ENCODE measurements at places on chromosomes 3 and 15. TPM values are rescaled to one million over a fixed set of nuclear protein-coding genes. Genes with fewer than 3 reads are reported as not detected.

Gene SLC9C1
- 0.11 TPM for polyA plus RNA-seq

Gene GOLGA8T
- polyA plus RNA-seq = 0.07 TPM

Gene VGLL3
- 2.1 TPM for polyA plus RNA-seq

Gene NGRN
- polyA plus RNA-seq = 55.4 TPM

Gene LYZL4
- 0.46 TPM for polyA plus RNA-seq

Gene NR2E3
- polyA plus RNA-seq = 0.05 TPM

Gene TRNT1
- polyA plus RNA-seq = 21.1 TPM

Gene DUOX1
- polyA plus RNA-seq = 4.3 TPM

Gene TMEM207
- not detected for polyA plus RNA-seq

GRCh38 chr15:60717008-60717407, 238.1 kb upstream of the ICE2 start:
- no peaks in the 10 kb centered on the region for H3K36me3 ChIP-seq
- no peak overlapping the region for H3K4me3 ChIP-seq
- H3K27me3 ChIP-seq = no peaks in the 10 kb centered on the region
- no peak overlapping the region for H3K27ac ChIP-seq

DNA sequence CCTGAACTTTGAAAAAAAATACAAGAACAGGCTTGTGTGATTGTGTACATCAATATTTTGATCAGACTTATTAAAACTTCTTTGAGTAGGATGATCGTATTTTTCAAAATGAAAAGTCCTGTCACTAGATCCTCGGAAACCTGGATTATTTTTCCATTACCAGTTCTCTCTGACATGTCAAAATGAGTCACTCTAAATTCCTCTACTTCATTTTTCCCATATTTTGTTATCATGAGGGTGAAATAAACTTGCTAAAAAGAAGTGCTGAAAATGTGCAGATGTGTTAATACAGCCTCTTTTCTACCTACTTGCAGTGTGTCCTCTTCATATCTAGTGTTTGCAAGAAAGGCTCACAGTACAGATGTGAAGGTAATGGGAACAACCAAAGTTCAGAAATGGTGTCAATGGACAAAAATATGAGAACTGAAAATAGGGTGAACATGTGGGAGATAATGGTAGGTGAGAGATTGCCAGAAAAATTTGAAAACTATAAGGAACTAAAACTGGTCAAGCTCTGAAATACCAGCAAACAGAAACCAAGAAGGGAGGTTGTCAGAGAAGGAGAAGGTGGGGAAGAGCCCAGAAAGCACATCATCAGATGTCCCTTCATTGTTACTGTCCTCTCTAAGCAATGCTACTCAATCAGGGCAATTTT, 108.2 kb downstream of the EOMES start:
- H3K4me3 ChIP-seq = no peak overlapping the region
- no peak for DNase-seq
- H3K36me3 ChIP-seq = no peaks in the 10 kb centered on the region
- H3K27ac ChIP-seq = no peak overlapping the region
- H3K4me1 ChIP-seq = no peaks in the 10 kb centered on the region

DNA sequence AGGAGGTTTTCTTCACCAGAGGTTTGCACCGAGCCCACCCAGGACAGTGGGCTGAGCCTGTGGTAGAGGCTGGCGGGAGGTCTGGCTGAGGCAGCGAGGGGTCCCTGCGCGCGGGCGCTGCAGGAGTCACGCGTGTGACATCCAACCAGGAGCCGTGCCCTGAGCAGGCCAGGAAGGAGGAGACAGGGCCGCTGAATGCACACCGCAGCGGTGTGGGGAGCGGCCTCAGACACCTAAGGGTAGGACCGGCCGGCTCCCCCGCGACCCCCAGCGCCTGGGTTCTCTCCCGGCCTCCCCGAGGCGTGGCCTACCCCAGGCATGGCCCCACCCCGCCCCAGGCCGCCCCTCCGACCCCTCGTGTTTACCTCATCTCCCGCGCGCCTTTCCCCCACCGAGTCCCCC, 412 bp downstream of the SLC41A3 start:
- no peaks in the 10 kb centered on the region for H3K36me3 ChIP-seq
- H3K27ac ChIP-seq = peak overlapping the region; percentile 92
- peak overlapping the region; percentile 53 for H3K4me3 ChIP-seq
- peak; percentile 57 for DNase-seq
- H3K4me1 ChIP-seq = peaks cover 11% of the 10 kb centered on the region

DNA sequence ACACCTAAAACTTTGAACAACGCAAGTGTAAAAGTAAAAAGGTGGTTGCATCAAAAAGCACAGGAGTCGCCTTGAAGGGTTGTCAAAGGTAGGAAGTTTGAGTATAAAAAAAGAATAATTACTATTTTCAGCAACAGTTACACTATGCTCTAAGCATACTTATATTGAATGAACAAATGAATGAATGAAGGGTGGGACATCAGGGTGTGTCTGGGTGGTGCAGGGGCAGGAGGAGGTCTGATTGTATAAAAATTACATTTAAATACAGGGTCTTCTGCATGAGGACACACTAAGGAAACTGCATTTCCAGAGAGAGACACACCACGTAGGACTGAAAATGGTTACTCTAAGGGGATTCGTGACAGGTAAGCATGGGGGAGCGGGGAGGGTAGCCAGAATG, at the start of gene ARGFX:
Gene ARGFX (plus strand): TSS at position 301 of the 400 bp plus-strand sequence. CDS start 2,765 bp downstream, outside the sequence.
- H3K27me3 ChIP-seq = no peaks in the 10 kb centered on the region
- no peak within 1 kb of the TSS for H3K4me3 ChIP-seq
- H3K27ac ChIP-seq = no peak within 1 kb of the TSS
- no peaks in the 10 kb centered on the region for H3K4me1 ChIP-seq
- no peak for DNase-seq

DNA sequence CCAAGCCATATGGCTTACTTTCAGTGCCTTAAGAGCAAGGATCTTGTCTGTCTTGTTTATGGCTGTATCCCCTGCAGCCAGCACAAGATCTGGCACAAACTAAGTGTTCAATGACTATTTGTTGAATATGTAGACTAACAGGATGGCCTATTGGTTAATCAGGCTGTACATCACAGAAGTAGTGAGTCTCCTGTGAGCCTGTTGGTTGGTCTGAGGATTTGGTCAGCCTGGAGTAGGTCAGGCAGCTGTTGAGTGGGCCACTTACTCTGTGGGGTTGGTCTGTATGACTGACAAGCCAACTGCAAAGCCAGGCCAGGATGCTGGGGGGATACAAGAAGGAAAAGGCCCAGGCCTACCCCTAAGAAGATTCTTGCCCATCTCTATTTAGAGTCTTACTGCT, 33.4 kb upstream of the CILP start:
- DNase-seq = no peak
- no peak overlapping the region for H3K4me3 ChIP-seq
- no peaks in the 10 kb centered on the region for H3K27me3 ChIP-seq
- no peaks in the 10 kb centered on the region for H3K4me1 ChIP-seq

- H3K27ac ChIP-seq = no peak overlapping the region
- no peaks in the 10 kb centered on the region for H3K27me3 ChIP-seq
- peaks cover 13% of the 10 kb centered on the region for H3K4me1 ChIP-seq
- DNase-seq = no peak
- H3K4me3 ChIP-seq = no peak overlapping the region
- no peaks in the 10 kb centered on the region for H3K36me3 ChIP-seq
Measured at GRCh38 chr3:10366651-10367101, 45.8 kb upstream of the SEC13 start.

DNA sequence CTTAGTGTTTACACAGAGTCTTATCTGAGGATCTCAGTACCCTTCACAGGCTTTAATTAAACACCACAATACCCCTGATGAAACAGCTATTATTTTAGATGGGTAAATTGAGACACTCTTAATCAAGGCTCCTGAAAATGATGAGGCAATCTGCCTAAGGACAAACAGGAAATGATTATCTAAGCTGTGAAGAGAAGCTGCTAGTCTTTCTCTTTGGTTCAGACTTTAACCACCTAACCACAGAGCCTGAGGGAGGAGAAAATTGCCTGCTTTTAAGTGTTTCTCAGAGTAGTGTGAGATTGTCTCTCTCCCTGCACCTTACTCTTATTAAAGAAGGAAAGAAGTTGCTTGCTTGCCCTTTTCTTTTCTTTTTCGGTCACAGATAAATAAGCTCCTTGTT, 364.3 kb upstream of the ADAMTS9 start:
- no peaks in the 10 kb centered on the region for H3K36me3 ChIP-seq
- no peaks in the 10 kb centered on the region for H3K27me3 ChIP-seq
- no peaks in the 10 kb centered on the region for H3K4me1 ChIP-seq

GRCh38 chr3:46276497-46277099, 34.3 kb downstream of the CCR3 start:
- DNase-seq = peak; percentile 53
- no peaks in the 10 kb centered on the region for H3K36me3 ChIP-seq
- no peak overlapping the region for H3K27ac ChIP-seq
- H3K4me3 ChIP-seq = no peak overlapping the region
- H3K4me1 ChIP-seq = peaks cover 12% of the 10 kb centered on the region

DNA sequence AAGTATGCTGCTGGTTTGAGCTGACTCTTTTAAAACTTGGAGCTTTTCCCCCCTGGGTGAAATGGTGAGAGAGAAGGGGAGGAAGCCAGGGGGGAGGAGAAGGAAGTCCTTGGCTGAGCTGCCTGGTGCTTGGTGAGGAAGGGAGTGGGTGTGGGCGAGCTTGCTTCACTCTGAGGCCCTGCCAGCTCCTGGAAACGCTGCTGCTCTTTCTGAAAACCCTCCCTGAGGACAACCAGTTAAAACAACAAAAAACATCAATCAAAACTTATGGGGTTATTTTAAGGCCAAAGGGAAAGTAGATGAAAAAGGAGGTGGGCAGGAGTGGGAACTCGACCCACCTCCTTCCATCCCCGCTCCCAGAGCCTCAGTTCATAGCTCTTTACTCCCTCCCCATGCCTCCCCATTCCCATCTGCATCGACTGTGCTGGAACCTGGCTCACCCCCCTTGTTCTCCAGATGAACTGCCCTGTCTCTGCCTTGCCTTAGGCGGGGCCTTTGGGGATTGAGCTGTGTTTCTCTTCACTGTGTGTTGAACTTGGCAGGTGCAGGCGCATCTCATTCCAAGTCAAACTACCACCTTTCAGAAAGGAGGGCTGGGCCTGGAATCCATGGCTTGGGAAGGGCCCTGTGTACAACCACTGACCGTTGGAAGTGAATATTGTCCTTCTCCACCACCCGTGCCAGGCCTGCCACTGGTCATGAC, 166.1 kb downstream of the ZNF621 start:
- no peak for DNase-seq
- H3K27ac ChIP-seq = no peak overlapping the region
- H3K36me3 ChIP-seq = no peaks in the 10 kb centered on the region
- no peaks in the 10 kb centered on the region for H3K27me3 ChIP-seq

DNA sequence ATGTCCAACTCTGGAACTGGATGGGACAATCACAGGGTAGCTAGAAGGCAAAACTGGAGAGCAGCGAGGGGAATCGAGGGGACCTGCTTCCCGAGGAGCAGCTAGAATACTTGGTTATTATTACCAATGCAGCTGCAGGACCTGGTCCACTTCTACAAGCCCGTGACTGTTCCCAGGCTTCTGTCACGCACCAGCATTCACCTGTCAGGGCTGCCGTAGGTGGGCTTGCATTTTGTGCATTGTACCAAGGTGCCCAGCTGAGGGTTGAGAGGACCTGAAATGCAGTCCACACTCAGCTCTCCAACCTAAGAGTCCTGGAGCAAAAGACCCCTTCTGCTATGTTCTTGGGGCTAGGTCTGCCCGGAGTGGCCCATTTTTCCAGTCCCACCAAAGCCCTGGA, 2.3 kb downstream of the SEMA4B start:
- H3K36me3 ChIP-seq = peaks cover 26% of the 10 kb centered on the region
- H3K27ac ChIP-seq = no peak overlapping the region
- H3K4me1 ChIP-seq = peaks cover 26% of the 10 kb centered on the region
- DNase-seq = no peak
- H3K4me3 ChIP-seq = no peak overlapping the region

- H3K36me3 ChIP-seq = no peaks in the 10 kb centered on the region
- DNase-seq = no peak
- H3K4me1 ChIP-seq = no peaks in the 10 kb centered on the region
- no peaks in the 10 kb centered on the region for H3K27me3 ChIP-seq
- H3K27ac ChIP-seq = no peak overlapping the region
Measured at GRCh38 chr3:116378077-116378476, 67.2 kb downstream of the LSAMP start.

GRCh38 chr3:133444423-133444774, 44.5 kb downstream of the BFSP2 start:
- no peaks in the 10 kb centered on the region for H3K27me3 ChIP-seq
- peaks cover 59% of the 10 kb centered on the region for H3K4me1 ChIP-seq
- H3K27ac ChIP-seq = no peak overlapping the region
- DNase-seq = no peak
- H3K4me3 ChIP-seq = no peak overlapping the region
- no peaks in the 10 kb centered on the region for H3K36me3 ChIP-seq

DNA sequence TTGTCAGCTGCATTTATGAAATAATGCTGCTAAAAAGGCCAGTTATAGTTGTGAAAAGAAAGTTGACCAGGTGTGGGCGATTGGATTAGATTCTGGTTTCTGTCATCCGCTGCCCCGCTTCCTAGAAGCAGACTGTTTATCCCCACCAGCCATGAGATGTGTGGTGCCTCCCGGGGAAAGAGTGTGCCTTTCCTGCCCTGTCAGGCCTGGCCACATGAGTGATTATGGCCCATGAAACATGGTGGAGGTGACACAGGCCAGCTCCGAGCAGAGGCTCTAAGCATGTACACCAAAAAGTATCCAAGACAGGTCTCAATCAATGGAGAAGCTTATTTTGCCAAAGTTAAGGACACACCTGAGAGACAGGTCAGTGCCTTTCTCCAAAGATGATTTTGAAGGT, 85.4 kb upstream of the ABHD2 start:
- H3K27me3 ChIP-seq = no peaks in the 10 kb centered on the region
- no peak overlapping the region for H3K27ac ChIP-seq
- no peaks in the 10 kb centered on the region for H3K36me3 ChIP-seq
- no peaks in the 10 kb centered on the region for H3K4me1 ChIP-seq
- DNase-seq = no peak

- H3K4me3 ChIP-seq = no peak overlapping the region
- peaks cover 12% of the 10 kb centered on the region for H3K4me1 ChIP-seq
- DNase-seq = no peak
- no peaks in the 10 kb centered on the region for H3K27me3 ChIP-seq
- H3K27ac ChIP-seq = no peak overlapping the region
Measured at GRCh38 chr3:156388497-156389448, 166.1 kb downstream of the SSR3 start.

DNA sequence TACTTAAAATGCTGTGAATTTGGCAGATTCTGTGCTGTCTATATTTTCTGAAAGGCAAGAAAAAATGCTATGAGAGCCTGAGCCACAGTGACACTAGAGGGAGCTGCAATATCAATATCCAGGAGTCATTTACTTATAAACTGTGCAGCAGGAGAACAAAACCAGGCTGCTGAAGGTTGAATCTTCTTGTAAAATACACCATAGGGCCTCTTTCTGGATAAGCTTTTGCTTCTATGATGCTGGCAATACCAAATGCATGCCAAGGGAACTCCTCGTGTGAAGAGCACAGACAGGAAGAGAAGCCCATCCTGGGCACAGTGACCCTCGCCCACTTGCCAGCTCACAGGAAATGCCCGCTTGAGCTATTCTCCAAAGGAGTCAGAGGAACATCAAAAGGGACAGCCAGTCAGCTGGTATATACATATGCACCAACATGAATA, 48.0 kb upstream of the TSPAN3 start:
- H3K27ac ChIP-seq = no peak overlapping the region
- H3K4me3 ChIP-seq = no peak overlapping the region
- H3K4me1 ChIP-seq = peaks cover 5% of the 10 kb centered on the region
- peak; percentile 51 for DNase-seq
- H3K36me3 ChIP-seq = peaks cover 2% of the 10 kb centered on the region

- H3K4me1 ChIP-seq = peaks cover 69% of the 10 kb centered on the region
- no peaks in the 10 kb centered on the region for H3K36me3 ChIP-seq
- peaks cover 12% of the 10 kb centered on the region for H3K27me3 ChIP-seq
- H3K27ac ChIP-seq = peak overlapping the region; percentile 55
- no peak overlapping the region for H3K4me3 ChIP-seq
Measured at GRCh38 chr15:60840306-60840702, 361.4 kb upstream of the ICE2 start.

Measured in thymus (tissue), 14 donors.